ENCODE measurements at places on chromosomes 2 and 18.

- no peak for DNase-seq
These were observed 134.1 kb upstream of the ITGB6 start for GRCh38 chr2:160334028-160334741.

DNA sequence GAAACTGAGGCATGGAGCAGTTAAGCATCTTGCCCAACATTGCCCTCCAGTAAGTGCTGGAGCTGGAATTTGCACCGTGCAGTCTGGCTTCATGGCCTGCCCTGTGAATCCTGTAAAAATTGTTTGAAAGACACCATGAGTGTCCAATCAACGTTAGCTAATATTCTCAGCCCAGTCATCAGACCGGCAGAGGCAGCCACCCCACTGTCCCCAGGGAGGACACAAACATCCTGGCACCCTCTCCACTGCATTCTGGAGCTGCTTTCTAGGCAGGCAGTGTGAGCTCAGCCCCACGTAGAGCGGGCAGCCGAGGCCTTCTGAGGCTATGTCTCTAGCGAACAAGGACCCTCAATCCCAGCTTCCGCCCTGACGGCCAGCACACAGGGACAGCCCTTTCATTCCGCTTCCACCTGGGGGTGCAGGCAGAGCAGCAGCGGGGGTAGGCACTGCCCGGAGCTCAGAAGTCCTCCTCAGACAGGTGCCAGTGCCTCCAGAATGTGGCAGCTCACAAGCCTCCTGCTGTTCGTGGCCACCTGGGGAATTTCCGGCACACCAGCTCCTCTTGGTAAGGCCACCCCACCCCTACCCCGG is 1.3 kb downstream of the PROC start:
- no peak for DNase-seq

- DNase-seq, result no peak
These were observed 431.8 kb upstream of the SALL3 start for GRCh38 chr18:78547817-78548216.

DNA sequence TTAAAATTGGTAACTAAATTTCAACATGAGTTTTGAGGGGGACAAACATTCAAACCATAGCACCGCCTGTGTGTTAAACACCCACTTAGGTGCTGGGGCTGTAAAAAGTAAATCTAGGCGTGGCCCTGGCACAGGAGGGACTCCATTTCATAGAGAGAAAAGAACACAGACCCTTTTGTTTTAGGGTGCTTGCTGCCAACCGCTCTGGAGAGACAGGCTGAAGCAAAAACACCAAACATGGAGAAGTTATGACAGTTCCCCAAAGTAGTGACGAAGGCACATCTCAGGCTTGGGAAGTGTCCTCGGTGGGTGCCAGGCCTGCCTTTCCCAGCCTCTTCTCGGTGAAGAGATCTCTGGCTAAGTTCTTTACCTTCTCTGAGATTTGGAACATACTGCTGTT is 5.1 kb downstream of the ACTG2 start:
- DNase-seq, result no peak
